ENCODE measurements at places on chromosomes 12 and 14.
A peak's percentile ranks its signal among the peaks of the same experiment; 100 is the strongest.

DNA sequence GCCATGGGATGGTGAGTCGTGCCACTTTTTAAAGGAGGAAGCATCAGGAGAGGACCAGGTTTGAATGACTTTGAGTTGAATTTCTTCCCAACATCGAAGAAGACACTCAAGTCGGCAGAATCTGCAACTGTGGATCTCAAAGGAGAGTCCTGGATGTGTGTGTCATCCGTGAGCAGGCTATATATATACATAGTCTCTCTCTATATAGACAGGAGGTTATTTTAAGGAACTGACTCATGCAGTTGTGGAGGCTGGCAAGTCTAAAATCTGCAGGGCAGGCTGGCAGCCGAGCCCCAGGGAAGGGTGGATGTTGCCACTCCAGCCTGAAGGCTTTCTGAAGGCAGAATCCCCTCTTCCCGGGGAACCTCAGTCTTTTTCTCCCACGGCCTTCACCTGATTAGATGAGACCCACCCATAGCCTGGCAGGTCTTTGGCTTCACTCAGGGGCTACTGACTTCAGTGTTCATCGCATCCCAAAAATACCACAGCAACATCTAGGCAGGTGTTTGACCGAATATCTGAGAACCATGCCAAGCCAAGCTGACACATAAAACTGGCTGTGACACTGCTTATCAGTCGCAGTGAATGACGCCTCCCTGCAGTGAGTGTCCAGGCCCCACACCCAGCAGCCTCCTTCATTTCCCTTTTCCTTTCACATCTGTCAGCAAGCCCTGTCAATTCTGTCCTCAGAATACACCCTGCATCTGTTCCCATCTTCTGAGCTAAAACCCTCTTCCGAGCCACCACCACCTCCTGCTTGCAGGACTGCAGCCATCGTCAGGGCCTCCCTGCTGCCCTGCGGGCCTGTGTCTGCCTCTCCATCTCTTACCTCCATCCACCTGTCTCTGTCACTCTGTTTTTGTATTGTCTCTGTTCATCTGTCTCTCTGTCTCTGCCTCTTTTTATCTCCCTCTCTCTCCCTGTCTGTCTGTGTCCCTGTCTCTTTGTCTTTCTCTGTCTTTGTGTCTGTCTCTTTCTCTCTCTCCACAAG is 54.0 kb downstream of the ZNF664 start:
- DNase-seq = peak; percentile 52

GRCh38 chr14:22112004-22112403 is 438.4 kb upstream of the OR4E1 start:
- DNase-seq = no peak

GRCh38 chr14:23110579-23111365 is 6.0 kb upstream of the CIROP start:
- no peak for DNase-seq

- peak; percentile 15 for DNase-seq
These were observed 129.3 kb upstream of the LMNTD1 start for GRCh38 chr12:25682421-25682820.

GRCh38 chr12:66633676-66634075 is 45.2 kb downstream of the GRIP1 start:
- no peak for DNase-seq

- DNase-seq = no peak
These were observed 4.6 kb upstream of the BIN2 start for GRCh38 chr12:51328587-51328986.

- no peak for DNase-seq
These were observed 8.3 kb upstream of the ABCD2 start for GRCh38 chr12:39627914-39628313.

DNA sequence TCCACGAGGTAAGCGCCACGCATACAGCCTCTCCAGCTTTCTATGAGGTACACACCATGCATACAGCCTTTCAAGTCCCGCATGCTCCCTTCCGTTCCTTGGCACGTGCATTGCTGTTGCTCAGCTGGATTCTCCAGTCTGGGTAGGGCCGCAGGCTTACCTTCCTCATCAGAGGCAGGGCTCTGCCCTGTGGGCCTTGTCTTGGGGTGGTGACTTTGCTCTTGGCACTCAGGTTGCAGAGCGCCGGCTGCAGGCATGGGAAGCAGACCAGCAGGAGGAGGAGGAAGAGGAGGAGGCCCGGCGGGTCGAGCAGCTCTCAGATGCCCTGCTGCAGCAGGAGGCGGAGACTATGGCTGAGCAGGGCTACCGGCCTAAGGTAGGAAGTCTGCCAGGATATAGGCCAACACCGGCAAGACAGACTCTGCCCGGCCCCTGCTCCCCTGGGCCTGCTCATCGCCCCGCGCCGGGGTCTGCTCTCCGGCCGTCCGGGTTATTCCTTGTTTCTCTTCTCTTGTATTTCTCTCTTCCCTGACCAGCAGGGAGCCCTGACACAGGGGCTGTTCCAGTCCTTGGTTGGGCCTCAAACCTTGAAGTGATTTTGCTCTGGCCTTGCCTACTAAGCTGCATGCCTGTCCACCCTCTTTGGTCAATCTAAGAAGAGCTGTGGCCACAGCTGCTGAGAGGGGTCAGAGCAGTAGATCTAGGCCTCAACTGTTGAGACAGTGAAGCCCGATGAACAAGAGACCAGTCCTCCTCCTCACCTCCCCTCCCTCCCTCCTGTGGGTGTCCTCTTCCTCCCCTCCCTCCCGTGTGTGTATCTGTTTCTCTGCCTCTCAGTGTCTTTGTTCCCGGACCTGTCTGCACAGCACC is 15.3 kb downstream of the TCHP start:
- no peak for DNase-seq

DNA sequence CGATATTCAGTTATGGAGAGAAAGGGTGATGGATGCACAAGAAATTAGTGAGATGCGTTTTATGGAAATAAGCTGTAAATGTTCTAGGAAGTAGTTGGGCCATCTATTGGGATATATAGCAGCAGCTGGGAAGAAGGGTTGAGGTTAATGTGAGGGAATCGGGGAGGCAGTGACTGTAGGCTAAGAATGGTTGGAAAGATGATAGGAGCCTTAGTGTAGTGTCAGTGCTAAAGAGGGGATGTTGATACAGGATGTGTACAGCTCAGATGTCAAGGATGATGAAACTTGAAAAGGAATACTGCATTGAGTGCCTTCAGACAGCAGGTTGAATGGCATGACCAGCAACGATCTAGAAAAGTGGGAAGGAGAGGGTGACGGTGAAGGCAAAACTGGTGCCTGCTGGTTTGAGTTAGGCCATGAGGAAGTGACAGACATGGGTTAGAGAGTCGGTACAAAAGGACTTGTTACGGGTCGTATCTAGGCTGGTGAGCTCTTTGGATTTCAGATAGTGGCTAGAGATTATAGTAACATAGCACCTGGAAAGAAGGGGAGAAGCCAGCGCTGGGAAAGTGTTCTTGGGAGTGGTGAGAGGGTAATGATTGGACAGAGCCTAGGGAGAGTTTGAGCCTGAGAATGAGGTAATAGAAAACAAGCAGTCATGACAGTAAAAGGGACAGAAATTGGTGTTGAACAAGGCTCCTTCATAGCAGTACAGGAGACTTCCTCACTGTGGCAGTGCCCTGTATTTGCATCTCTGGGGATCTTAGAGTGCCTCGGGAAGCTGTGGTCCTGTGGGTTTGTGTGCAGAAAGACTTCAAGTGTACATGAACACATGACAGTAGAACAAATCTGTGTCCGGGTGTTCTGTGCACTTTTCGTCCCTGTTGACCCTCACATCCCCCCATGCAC is 9.6 kb downstream of the MARS1 start:
- DNase-seq = no peak

DNA sequence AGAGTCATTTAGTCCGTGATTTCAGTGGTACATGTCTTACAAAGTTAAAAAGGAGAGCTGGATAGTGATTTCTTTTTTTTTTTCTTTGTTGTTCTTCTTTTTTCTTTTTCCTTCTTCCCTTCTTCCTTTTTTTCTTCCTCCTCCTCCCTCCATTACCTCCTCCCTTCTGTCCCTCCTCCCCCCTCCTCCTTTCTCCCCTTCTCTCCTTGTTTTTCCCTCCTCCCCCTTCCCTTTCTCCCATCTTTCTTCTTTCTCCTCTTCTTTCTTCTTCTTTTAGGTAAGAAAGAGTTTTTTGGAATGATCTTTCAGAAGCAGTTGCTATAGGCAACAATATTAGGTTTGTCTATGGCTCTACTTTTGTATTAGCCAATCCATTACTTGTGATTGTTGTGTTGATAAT is 368.6 kb downstream of the RAD51B start:
- DNase-seq = no peak

- peak; percentile 57 for DNase-seq
These were observed 85.8 kb downstream of the TNFAIP2 start for GRCh38 chr14:103209054-103209453.

DNA sequence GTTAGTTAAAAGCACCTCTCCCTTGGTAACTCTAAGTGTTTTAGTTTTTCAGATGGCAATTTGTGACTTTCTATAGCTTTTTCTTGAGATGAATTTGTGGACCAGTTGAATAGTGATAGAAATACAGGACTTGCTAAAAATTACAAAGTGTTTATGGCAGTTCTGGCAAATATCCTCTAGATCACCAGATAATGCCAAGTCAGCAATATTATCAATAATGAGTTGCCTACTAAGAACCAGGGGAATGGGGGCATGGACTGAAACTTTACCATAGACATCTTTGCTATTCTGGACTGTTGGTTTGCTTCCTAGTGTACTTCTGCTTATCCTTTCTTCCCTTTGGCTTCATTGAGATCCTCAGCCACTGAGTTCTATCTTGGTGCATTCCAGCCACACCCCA is 584.2 kb downstream of the DIO2 start:
- DNase-seq = no peak
